ENCODE measurements at places on chromosomes 5 and 9.

DNA sequence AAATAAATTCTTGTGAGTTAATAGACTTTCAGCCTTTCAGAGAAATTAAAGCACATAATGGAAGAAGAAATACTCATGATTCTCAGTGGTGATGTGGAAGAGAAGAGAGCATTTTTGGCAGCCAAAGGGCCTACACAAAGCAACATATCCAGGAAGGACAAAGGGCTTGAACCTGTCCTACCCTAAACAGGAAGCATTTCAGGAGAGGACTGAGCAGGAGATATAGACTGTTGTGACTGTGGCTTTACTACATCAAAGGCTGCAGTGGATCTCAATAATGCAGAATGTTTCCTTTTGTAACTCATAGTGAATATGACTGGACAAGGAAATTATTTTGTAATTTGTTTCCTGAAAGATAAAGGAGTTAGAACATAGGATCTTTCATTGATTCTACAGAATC lies 1.3 kb upstream of the PARP8 start:
- DNase-seq, result no peak

GRCh38 chr5:151202381-151203139 lies 21.3 kb downstream of the CCDC69 start:
- peak; percentile 39 for DNase-seq

DNA sequence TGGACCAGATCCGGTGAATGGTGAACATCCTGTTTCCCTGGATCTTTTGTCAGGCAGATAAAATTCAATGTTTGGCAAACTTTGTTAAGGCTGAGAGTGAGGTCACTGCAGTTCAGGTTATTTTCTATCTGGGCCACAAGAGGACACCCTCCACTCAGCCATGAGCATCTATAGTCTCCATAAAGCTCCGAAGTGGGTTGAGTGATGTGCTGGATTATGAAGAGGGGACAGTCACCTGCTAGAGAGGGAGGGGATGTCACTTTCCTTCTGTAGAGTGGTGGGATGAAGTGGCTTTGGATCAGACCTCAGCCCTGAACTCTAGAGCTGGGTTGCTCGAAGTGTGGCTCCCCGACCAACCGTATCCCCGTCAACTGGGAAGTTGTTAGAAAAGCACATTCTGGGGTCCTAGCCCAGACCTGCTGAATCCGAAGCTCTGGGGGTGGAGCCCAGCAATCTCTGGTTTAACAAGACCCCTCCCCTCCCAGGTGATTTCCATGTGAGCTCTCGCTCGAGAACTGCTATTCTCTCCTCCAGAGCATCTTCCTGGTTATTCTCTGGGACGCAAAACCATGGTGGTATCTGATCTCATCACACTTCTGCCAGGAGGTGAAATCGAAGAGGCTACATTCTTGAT lies 31.8 kb upstream of the FGF1 start:
- DNase-seq, result no peak

- DNase-seq, result no peak
These were observed 34.1 kb upstream of the MTMR12 start for GRCh38 chr5:32346869-32347268.

DNA sequence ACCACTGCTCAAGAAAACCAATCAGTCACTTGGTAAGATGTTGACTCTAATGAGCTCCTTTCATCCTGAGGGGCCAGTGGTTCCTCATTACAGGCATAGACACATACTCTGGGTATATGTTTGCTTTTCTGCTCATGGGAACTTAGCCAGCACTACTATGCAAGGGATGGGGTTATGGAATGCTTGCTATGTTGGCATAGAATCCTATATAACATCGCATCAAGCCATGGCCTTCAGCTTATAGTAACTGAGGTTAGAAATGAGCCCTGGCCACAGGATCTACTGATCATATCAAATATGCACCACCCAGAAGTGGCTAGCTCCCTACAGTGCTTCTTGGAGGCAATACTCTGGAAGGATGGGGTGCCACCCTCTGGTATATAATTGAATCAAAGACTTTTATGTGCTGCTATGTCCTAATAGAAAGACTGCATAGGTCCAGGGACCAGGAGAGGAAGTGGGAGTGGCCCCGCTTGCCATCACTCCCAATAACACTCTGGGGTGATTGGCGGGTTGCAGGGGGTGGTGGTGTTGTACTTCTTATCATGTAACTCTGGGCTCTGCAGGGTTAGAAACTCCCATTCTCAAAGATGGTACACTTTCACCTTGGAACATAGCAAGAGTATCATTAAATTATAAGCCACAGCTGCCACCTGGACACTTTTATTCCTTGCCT lies 70.3 kb downstream of the ZNF366 start:
- no peak for DNase-seq

- DNase-seq, result no peak
These were observed 75.9 kb upstream of the ADAMTSL1 start for GRCh38 chr9:18398038-18398437.

DNA sequence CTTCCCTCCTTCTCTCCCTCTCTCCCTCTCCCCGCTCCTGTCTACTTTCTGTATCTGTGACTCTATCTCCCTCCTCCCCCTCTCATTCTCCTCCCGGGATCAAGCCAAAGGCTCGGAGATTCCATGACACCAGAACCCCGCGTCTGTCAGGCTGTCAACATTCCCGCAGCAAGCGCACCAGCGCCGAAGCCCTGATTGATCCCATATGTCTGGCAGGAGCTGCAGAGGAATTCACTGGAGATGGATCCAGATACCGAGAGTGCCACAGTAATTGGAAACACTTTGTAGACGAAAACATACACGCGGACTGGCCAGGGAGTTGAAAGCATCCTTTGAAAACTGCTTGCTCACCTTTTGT lies 300 bp upstream of the SVEP1 start:
- no peak for DNase-seq

GRCh38 chr9:100352201-100352726 lies 478 bp downstream of the TEX10 start:
- peak; percentile 4 for DNase-seq

DNA sequence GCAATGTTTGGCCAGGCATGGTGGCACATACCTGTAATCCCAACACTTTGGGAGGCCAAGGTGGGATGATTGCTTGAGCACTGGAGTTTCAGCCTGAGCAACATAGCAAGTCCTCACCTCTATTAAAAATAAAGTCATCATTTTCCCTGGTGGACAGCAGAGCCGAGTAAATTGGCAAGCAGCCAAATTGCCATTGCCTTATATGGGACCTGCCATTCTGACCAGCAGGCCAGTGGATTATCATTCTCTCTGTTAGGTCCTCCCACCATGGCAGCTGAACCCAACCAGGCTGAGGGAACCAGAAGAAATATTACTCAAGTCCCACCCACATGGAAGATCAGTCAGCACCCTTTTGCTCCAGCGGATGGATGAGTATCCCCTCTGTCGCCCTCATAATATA lies 1829.9 kb downstream of the EFNA5 start:
- no peak for DNase-seq

DNA sequence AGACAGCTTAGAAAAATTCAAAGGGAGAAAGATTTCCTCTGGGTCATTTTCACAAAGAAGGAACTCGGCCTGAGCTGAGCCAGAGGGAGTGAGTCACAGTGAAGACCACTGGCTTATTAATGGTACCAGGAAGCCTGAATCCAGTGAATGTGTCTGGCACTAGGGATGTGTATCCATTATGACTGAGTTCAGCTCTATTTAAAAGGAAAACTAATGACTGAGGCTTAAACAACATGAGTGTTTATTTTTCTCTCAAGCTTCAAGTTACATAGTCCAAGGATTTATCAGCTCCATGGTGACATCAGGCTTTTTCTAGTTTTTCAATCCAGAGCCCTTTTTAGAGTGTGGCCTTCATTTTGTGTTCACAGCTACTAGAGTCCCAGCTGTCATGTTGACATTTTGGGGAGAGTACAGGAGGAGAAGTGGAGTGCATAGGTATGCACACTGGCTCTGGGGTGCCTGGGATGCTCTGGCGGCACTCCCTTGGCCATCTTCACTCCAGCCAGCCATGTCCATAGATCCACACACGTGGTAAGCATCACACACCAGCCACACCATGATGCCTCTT lies 159.5 kb upstream of the ERCC6L2 start:
- no peak for DNase-seq

- DNase-seq, result no peak
These were observed 64.0 kb upstream of the SYNPO start for GRCh38 chr5:150576449-150576949.

DNA sequence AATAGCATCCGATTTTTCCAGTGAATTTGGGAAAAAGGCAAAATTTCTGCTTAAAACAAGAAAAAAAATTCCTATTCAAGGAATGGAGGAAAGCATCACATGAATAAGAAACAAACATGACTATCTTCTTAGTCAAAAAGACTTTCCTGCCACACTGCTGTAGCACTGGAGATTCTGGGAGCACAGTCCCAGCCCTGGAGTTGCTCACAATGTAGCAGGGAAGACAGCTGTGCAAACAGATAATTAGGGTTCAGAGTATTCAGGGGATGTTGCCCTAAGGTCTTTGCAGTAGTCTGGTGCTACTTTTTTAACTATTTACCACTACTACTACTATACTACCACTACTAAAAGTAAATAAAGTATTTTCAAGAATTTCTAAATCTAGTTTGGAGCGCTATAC lies 86.5 kb downstream of the BNC2 start:
- DNase-seq, result no peak

DNA sequence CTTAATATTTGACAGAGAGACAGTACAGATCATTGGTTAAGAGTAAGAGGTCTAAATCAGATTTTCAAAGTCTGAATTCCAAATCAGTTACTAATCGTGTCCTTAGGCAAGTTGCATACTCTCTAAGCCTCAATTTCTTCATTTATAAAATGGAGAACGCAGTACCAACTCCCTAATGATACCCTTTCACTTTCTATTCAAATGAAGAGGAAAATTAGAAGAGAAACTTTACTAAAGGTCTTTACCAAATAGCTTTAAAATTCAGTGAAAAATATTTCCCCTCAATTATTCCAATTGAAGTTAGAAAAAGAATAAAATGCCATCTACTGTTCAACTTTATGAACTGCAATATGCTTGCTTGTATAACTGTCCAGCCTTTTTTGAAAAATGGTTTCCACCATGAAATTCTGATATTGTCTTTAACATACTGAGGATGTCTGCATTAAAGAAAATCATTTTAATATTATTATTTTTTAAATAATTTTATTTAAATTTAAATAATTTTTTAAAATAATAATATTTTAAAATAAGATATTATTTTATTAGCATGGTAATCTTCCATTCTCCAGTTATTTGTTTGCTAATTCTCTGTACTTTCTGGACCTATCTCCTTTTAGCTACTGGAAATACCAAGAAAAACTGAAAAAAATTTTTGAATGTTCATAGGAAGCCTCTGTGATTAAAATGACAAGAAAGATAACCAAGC lies 36.0 kb downstream of the POC5 start:
- no peak for DNase-seq

GRCh38 chr9:134165357-134166315 lies 1.3 kb upstream of the RNU6ATAC start:
- peak; percentile 9 for DNase-seq

DNA sequence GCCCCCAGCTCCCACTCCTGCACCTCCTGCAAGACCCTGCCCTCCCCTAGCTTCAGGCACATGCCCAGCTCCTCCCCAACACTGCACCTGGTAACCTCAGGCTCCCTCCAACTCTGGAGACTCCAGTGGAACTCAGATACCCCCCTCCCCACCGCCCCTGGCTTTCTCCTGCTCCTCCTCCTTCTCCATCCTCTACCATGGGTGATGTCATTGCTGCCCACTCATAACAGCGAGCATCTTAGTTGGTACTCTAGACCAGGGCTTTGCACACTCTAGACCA lies 24.7 kb upstream of the CNOT6 start:
- no peak for DNase-seq

- DNase-seq, result no peak
These were observed 43.0 kb upstream of the GNAQ start for GRCh38 chr9:78074385-78075291.

GRCh38 chr5:82335806-82336205 lies 57.7 kb upstream of the RPS23 start:
- DNase-seq, result no peak

DNA sequence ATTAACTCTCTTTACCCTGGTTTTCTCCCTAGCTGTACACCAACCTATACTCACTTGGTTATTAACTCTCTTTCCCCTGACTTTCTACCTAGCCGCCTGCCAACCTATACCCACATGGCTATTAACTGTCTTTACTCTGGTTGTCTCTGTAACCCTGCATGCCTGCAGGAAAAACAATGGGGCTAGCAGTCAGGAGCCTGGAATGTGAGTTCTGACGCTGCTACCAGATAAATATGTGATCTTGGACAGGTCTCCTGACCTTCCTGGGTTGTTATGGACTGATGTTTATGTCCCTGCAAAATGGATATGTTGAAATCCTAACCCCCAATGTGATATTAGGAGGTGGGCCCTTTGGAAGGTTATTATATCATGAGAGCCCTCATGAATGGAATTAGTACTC lies 119.2 kb downstream of the SMARCA2 start:
- DNase-seq, result no peak

DNA sequence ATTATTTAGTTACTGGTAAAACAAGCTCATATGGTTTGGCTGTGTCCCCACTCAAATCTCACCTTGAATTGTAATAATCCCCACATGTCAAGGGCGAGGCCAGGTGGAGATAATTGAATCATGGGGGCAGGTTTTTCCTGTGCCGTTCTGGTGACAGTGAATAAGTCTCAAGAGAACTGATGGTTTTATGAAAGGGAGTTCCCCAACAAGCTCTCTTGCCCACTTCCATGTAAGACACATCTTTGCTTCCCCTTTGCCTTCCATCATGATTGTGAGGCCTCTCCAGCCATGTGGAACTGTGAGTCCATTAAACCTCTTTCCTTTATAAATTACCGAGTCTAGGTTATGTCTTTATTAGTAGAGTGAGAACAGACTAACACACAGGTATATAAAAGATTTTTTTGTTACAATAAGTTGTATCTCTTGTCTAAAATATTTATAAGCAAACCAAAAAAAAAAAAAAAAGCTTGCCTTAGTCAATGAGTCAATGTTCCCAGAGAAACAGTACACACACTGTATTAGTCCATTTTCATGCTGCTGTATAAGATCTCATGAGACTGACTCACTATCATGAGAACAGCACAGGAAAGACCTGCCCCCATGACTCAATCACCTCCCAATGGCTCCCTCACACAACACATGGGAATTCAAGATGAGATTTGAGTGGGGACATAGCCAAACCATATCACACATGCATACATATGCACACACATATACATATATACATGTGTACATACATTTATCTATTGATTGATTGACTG lies 138.3 kb downstream of the BASP1 start:
- DNase-seq, result no peak

DNA sequence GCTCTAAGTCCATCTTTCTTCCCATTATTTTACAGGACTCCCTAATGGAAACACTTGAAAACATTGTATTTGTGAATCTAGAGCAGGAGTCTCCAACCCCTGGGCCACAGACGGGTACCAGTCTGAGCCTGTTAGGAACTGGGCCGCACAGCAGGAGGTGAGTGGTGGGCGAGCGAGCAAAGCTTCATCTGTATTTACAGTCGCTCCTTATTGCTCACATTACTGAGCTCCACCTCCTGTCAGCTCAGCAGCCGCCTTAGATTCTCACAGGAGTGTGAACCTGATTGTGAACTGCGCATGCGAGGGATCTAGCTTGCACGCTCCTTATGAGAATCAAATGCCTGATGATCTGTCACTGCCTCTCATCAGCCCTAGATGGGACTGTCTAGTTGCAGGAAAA lies 111.0 kb downstream of the MED27 start:
- no peak for DNase-seq

GRCh38 chr9:114718801-114719221 lies 36.8 kb upstream of the TEX48 start:
- DNase-seq, result peak; percentile 89

All from stimulated activated CD4-positive, alpha-beta T cell treated with anti-CD3 and anti-CD28 coated beads, Interleukin-15, amount 100 ng/mL, for 48 hours (primary cell).